ENCODE measurements at places on chromosomes 13 and 19. TPM values are rescaled to one million over a fixed set of nuclear protein-coding genes. Genes with fewer than 3 reads are reported as not detected.

- DNase-seq, result no peak
Measured at GRCh38 chr19:42113641-42114348, 18.5 kb downstream of the POU2F2 start.

C19orf44 gene
- 2.1 TPM for total RNA-seq

- peak; percentile 31 for DNase-seq
Measured at GRCh38 chr19:14023404-14024235, 4.3 kb upstream of the RLN3 start.

DNA sequence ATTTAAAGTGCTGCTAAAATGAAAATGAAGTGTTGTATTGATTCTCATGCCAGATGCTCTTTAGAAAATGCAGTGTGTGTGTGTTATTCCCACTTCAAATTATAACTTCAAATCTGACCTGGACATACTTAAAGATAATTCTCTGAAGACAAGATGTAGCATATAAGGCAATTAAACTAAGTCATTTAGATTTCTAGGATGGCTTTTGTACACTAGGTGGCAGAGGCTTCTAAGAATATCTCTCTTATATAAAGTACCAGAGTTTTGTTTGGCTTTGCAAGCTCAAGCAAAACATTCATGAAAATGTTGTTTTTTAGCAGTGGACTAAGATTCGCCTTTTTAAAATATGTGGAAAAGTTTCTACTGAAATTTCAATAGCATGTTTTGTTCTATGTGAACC lies 407.2 kb downstream of the GPC5 start:
- DNase-seq, result no peak

- DNase-seq, result peak; percentile 76
Measured at GRCh38 chr19:39474139-39474620, 6.5 kb upstream of the TIMM50 start.

CBLC gene
- total RNA-seq, result not detected

DNA sequence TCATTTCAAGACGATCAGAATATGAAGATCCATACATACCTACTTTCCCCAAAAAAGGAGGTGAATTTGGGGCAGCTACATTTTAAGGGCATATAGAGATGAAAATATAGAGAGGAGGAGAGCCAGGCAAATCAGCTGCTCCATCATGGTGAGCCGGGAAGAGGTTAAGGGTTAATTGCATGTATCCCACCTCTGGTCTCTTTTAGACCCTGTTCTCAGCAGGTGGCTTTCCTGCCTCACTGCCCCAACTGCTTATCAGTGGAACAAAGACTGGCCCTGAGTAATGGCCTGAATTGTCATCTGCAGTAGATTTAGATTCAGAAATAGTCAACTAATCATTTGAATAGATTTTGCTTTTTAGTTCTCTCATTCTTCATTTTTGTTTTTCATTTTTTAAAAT lies 206.6 kb downstream of the SPRY2 start:
- DNase-seq, result no peak

SMIM44 gene
- total RNA-seq, result not detected

ICAM5 gene
- 0.81 TPM for total RNA-seq

GRCh38 chr13:25987987-25988386 lies 63.8 kb downstream of the SHISA2 start:
- DNase-seq, result no peak

KRTDAP gene
- total RNA-seq, result not detected

RFX1 gene
- total RNA-seq, result 14.0 TPM

AP2S1 gene
- total RNA-seq, result 112 TPM

GRCh38 chr19:43439032-43439708 lies 24.5 kb downstream of the TEX101 start:
- peak; percentile 48 for DNase-seq

GRCh38 chr19:44903602-44904425 lies 1.8 kb upstream of the APOE start:
- peak; percentile 80 for DNase-seq

NRTN gene
- total RNA-seq, result 0.38 TPM

ALOX5AP gene
- 21.7 TPM for total RNA-seq

- DNase-seq, result peak; percentile 30
Measured at GRCh38 chr13:113930671-113931637, 42.9 kb downstream of the C13orf46 start.

ZNF665 gene
- 5.5 TPM for total RNA-seq
